NCI-H1092 (cell line): ENCODE measurements at places on chromosomes 1 and 21.

GRCh38 chr21:27831177-27831576, 864.3 kb upstream of the ADAMTS5 start:
- no peak for DNase-seq

GRCh38 chr1:98256700-98257099, 335.9 kb upstream of the DPYD start:
- no peak for DNase-seq

- peak; percentile 59 for DNase-seq
Measured at GRCh38 chr21:43938751-43939442, 73.2 kb upstream of the TRAPPC10 start.

DNA sequence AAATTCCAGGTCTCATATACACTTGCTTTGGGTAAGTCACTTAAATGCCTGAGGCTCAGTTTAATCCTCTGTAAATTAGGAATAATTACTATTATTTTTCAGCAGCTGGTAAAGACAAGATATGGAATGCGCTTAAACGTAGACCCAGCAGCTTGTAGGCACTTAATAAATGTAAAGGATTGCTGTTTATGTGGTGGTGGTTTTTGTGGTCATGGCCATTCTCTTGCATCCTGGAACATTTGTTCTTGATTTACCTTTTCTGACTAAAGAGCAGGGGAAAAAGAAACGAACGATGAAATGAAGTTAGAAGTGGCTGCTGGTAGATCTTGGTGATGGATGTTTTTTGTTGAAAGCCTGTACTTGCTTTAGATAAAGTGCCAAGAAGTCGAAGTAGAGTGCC, 195.0 kb upstream of the FOXD3 start:
- no peak for DNase-seq

DNA sequence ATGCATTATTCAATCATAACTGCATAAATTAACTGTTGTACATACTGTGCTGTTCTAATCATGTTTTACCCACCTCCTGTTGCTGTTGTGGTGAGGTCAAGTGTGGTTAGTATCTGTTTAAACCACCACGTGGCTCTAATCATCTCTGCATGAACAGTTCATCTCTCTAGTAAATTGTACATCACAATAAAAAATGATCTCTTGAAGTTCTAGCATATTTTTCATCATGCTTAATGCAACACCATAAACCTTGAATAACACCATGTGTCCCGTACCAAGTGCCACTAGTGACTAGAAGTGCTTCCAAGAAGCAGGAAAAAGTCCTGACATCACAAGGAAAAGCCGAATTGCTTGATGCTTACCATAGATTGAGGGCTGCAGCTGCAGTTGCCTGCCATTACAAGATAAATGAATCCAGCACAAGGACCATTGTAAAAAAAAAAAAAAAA, 51.7 kb downstream of the SNRPE start:
- no peak for DNase-seq

GRCh38 chr21:35696644-35697043, 363.7 kb downstream of the SETD4 start:
- DNase-seq, result no peak

DNA sequence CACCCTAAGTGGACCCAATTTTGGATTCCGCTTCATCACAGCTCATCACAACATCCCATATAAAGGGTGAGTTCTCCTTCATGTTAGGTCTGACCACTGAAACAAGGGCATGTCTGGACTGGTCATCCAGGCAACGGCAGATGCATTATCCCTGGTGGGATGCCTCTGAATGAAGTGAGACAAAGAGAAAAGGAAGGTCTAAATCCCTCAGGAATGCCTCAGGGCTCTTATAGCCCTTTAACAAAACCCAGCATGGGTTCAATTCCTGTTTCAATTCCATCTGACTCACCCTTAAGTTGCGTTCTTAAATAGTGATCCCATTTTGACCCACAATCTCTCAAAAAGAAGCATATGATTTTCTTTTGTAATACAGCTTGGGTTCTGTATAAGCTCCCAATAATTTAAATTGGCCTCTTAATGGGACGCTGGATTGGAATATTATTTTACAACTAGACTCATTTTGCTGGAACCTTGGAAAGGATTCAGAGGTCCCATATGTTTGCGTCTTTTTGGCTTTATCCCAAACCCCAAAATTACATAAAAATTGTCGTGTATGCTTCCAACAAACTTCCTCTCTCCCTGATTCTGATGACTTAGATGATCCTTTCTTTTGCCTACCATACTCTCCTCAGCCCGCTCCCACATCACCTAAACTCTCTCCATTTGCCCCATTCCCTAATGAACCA, 287.4 kb upstream of the ZP4 start:
- no peak for DNase-seq

GRCh38 chr1:167499664-167500101, 18.6 kb downstream of the CD247 start:
- no peak for DNase-seq

- no peak for DNase-seq
Measured at GRCh38 chr1:54764922-54765561, 719 bp upstream of the PARS2 start.

- DNase-seq, result no peak
Measured at GRCh38 chr1:165533254-165533653, 10.5 kb upstream of the LRRC52 start.

DNA sequence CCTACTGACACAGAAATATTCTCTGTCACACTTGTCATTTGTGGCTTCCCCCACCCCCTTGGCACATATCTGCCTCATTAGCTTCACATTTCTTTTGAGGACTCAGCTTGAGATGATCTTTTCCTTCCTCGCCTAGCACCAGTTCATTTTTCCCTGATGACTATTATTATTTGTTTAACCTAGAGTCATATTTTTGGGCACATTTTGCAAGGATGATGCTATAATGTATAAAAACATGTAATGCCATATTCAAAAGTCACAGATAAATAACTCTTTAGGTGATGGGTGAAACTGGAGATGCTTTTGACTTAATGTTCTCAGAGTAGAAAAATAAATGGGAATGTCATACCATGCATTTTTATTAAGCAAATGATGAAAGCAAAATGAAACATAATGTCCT, 202.7 kb downstream of the BACH1 start:
- no peak for DNase-seq

DNA sequence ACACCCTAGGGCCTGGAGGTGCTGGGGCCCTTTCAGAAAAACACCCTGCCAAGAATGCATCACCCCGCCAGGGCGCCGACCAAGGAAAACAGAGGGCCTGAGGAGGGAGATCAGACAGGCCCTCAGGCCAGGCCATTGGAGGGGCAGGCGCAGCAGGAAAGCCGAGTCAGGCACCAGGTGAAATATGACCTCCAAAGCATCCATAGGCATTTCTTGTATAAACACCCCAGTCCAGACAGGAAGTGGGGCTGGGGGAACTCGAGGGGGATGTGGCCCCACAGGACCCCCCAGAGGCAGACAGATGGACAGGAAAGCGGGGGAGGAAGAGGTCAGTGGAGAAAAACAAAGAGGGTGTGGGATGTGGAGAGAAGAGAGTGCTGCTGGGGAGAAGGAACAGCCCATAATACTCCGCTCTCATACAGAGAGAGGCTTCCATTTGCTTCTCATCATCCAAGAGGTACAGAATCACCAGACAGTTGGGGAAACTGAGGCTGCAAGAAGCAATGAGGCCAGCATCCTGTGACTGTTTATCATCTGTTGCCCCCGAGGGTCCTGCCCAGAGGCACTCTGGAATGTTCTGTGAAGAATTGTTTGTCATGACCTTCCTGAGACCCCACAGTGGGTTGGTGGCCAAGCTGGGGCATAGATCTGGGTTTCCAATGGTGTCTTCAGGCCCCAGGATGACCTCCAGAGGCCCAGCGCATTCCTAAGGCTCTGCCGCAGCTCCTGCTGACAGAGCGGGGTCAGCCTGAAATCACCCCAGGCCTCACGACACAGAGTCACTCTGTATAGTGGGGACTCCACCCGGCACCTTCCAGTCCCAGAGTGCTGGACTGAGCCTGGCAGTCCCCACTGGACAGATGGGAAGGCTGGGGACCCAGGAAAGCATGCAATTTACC, 18.0 kb downstream of the TRIM62 start:
- DNase-seq, result no peak

GRCh38 chr1:86061551-86061990, 95.0 kb downstream of the COL24A1 start:
- no peak for DNase-seq

DNA sequence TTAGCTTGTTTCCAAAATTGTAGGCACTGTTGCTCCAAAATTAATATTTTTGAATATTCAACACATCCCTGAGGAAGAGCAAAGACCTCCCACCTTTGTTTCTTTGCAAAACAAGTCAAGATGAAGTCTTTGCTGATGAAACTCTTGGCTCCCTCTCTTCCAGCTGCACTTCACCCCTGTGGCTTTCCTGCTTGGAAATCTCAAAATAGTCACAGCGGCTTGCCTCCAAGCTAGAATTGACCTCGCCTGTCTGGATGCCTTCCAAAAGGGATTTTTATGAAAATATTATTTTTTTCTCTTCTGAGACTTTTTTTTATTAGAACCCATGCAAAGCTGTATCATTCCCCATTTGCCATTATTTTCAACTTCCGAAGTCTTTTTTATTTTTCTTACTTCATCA, 71.1 kb upstream of the MROH9 start:
- no peak for DNase-seq

DNA sequence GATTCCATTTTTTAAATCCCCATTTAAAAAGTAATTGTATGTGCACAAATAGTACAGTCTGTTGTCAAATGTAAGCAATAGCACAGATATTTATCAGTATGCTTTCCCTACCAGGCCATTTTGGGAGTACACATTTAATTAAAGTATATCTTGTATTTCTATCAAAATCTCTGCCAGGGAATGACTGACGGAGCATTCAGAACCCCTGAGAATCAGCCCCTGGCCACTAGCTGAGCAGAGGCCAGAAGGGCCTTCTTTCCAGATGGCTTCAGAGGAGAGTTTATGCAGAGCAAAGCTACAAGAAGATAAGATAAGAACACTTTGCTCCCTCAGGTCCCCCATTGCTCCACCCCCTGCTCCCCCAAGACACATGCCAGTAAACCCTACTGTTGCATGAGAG, 99.9 kb upstream of the PROX1 start:
- DNase-seq, result no peak

GRCh38 chr1:201850053-201850397, 21.1 kb downstream of the IPO9 start:
- DNase-seq, result no peak

DNA sequence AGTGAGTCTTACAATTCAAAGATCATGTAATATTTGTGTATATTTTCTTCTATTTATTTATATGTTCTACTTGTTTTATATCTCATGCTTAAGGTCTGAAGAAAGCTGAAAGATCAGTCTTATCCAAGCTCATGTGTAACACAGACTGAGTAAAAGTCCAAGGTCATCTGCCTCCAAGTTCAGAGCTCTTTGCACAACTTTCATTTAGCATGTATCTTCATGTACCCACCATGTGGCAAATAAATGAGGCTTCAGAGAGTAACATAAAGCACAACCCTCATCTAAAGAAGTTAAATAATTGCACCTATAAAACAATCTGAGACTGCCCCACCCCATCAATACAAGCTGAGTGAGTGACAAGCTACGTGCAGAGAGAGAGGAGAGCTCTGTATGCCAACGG, 38.5 kb upstream of the PRDX6 start:
- DNase-seq, result no peak

DNA sequence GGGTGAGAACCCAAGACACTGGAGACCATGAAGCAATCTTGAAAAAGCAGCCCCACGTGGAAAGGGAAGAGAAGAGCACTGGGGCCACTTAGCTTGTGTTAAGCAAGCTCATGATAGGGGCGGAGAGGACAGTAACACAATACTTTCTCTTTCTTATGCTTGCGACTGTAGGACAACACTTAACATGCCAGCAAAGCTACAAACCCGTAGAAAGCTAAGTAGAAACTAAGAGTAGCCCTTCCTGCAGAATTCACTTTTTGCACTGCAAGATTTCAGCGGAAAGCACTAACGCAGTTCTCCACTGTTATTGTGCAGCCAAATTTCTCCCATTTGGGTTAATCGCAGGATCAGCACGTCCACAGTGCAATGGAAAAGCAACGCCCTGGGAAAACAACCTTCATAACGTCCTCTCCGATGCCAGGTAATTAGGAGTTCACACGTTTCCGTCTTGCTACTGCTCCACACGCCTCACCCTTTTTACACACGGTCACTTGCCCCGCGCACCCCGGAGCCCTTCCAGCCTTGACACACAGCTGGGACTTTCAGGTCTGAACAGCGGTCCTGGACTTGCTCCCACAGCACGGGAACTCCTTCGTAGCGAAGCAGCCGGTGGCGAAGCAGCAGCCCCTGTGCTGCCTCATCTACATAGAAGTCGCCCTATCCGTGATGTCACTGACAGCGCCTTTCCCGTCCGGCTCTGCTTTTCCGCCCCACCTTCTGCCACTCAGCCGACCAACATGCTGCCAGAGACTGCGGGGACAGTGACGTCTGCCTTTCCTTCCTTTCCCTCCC, 148.6 kb downstream of the PPIAL4G start:
- DNase-seq, result no peak

DNA sequence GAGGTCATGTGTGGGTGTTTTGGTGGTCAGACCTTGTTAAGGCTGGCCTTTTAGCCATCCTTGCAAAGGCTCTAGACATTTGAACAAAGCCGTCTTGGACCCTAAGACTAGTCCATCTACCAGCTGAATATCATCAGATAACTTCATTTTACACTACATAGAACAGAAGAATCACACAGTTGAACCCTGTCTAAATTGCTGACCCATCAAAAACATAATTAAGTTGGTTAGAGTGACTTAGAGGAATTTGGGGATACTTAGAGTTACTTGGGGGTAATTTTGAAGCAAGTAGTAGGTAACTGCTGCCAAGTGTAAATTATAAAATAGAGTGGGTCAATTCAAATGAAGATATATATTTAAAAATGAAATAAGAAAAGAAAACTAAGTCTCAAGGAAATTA, 102.9 kb upstream of the ADGRL4 start:
- DNase-seq, result no peak

DNA sequence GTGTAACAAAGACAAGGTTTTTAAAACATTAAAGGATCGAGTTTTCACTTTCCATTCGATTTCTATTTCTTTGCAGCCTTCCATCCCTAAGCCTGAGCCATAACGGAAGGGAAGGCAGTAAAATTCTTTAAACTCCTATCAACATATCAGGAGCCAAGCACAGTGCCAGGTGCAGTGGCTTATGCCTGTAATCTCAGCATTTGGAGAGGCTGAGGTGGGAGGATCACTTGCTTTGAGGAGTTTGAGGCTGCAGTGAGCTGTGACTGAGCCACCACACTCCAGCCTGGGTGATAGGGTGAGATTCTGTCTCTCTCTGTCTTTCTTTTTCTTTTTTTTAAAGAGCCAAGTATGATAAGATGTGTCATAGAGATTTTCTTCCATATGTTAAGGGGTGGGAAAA, 217.5 kb upstream of the GREM2 start:
- no peak for DNase-seq

DNA sequence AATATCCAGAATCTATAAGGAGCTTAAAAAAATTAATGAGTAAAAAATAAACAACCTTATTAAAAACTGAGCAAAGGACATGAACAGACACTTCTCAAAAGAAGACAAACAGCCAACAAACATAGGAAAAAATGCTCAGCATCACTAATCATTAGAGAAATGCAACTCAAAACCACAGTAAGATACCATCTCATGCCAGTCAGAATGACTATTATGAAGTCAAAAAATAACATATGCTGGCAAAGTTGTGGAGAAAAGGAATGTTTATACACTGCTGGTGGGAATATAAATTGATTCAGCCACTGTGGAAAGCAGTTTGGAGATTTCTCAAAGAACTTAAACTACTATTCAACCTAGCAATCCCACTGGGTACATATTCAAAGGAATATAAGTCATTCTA, 25.3 kb downstream of the PIGK start:
- no peak for DNase-seq
